GM23338 (cell line): ENCODE measurements at places on chromosomes 16 and 17. TPM values are rescaled to one million over a fixed set of nuclear protein-coding genes. Genes with fewer than 3 reads are reported as not detected.

The LITAF gene
- total RNA-seq: 131 and 139 TPM in 2 replicates

The NACA2 gene
- total RNA-seq: not detected in 2 replicates

The SP2 gene
- total RNA-seq: 6.0 and 7.6 TPM in 2 replicates

The NAA38 gene
- 17.1 and 24.0 TPM in 2 replicates for total RNA-seq

The BCAR1 gene
- 121 and 140 TPM in 2 replicates for total RNA-seq
